ENCODE measurements at places on chromosomes 2 and 18.

GRCh38 chr2:240733803-240734495 lies 42.3 kb downstream of the AQP12A start:
- DNase-seq: no peak

DNA sequence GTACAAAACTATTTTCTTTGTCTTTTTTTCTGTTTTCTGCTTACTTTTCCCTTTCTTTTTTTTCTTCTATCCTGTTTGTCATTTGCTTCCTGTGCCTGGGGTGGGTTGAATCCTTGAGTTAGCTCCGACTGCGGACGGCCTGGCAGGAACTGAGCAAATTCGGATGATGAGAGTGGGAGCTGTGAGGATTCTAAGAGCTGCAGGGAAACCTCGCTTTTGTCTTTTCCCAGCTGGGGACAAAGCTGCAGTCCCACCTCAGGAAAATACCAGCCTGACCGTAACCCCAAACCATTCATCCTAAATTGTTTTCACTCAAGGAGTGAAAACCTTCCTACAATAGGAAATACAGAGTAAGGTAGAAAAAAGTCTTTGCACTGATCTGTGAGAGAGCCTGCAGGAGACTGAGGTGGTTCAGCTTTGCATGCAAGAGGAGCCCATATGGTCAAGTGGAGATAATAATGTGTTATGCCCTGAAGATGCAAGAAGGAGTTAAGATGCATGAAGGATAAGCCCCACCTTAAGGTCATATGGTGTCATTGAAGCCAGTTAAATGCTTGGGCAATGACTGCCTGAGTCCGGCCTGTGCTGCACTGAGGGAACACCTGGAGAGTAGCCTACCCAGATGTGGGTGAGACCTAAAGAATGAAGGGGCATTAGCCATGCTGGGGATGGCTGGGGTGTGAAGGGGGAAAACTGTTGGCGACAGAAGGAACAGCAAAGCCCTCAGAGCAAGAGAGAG lies 31.7 kb upstream of the ARL4C start:
- DNase-seq: no peak

- no peak for DNase-seq
These were observed 182.7 kb downstream of the RNF152 start for GRCh38 chr18:61710082-61710620.

DNA sequence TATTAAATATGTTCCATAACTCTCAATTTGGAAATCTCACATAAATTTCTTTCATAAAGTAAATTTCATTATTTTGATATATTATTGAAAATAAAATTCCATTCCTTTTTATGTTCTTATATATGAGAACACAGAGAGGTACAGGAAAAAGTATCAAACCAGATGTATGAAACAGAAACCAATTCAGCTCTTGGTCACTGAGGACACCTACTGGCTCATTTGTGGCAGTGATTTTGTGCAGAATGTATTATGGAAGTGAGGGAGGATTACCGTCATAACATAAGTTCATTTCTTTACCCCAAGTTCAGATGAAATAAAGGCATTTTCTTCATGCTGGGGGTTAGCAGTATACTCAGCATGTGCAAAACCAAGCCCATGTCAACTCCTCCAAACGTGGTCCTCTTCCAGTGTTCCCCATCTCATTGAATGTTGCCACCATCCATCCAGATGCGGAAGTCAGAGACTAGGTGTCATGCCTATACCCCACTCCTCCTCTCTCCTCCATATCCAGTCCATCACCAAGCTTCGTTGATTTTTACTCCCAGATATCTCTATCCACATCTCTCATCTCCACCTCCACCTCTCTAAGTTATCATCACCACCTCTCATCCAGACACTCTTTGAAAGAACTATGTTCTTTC lies 41.7 kb upstream of the MALL start:
- no peak for DNase-seq

DNA sequence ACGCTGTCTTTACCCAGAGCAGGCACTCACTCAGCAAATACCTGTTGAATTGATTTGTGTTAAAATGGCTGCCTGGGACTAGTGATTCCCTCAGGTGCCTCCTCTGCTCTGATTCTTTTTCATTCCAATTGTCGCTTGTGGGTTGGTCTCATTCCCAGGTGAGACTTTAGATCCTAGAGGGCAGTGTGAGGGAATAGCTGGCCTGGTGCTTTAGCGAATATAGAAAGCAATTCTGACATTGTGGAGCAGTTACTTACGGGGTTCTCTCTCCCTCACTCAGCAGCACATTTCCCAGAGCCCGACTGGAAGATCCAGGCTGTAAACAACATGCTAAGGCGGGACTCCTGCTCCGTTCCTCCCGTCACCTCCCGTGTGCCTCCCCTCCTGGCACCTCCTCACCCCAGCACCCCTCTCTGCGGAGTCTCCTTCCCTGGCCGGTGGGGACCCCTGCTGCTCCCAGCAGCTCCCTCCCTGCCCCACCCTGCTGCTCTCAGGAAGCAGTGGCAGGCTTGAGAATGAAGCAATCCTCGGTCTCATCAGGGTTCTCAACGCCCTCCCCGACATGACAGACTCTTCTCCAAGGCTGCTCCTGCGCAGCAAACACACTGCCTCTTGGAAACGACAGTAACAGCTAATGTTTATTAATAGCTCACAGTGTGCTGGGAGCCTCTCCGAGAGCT lies 26.9 kb downstream of the CELF4 start:
- no peak for DNase-seq

DNA sequence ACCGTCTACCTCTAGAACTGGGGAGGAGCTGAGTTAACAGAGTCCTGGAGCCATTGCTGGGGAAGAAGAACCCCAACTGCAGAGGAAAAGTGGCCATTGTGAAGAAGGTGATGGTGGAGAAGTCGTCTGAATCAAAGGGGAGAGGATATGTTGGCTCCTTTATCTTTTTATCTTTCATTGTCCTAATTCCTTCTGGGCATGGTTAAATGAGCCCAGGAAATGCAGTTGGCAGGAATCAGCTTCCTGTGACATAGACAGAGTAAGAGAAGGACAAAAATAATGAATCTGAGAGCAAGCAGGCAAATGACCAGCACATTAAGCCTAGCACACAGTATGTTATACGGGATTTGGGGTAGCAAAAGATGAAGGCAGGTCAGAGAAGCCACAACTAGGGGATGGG lies 16.0 kb upstream of the ACTR3 start:
- DNase-seq: no peak

DNA sequence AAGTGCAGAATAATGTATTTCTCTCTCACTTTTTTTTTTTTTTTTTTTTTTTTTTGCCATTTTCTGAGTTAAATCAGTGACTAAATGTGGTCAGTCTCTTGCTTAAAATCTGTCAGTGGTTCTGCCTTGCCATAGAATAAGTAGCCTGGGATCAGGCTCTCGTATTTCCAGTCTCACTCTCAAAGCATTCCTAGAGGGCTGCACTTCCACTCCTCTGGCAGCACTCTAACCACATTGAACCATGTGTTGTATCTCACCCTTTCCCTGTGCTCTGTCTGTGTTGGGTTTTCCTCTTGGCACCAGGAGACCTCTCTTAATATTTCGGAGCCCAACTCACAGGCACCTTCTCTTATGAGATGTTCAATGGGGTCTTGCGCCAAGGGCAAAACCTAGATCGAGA lies 304.4 kb downstream of the CTNNA2 start:
- no peak for DNase-seq

DNA sequence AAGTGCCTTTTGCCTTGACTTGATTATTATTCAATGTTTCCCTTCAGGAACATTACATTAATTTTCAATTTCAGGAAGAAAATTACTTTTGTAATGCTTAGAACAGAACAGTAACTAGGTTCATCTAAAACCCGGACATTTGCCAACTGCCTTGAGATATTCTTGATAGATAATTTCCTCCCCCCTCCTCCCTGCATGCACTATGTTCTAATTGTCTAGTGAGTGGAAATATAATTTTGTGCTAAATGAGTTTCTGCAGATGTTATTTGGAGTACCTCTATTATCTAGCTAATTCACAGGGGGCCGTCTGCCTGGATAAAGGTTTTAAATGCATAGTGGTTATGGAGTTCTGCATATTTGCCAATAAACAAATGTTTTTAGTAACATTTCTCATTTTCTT lies 200.3 kb upstream of the SLC39A10 start:
- DNase-seq: no peak

GRCh38 chr2:230866756-230867523 lies 2.2 kb downstream of the ITM2C start:
- DNase-seq: no peak

DNA sequence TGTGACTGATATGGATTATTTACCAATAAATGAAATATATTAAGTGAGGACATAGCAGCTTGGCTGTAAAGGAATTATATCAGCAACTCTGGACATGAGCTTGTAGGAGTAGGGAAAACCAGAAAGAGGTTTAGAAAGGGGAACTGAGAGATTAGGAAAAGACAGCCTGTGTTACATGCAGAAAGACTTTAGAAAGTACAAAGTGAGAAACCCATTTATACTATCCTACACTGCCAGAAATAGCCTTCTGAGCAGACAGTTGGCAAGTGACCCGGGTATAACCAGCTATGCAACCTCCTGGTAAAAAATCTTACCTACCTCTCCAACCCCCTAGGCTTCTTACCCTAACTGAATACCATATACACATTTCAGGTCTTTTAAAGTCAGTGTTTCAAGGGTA lies 134.1 kb downstream of the ANKRD44 start:
- DNase-seq: no peak

DNA sequence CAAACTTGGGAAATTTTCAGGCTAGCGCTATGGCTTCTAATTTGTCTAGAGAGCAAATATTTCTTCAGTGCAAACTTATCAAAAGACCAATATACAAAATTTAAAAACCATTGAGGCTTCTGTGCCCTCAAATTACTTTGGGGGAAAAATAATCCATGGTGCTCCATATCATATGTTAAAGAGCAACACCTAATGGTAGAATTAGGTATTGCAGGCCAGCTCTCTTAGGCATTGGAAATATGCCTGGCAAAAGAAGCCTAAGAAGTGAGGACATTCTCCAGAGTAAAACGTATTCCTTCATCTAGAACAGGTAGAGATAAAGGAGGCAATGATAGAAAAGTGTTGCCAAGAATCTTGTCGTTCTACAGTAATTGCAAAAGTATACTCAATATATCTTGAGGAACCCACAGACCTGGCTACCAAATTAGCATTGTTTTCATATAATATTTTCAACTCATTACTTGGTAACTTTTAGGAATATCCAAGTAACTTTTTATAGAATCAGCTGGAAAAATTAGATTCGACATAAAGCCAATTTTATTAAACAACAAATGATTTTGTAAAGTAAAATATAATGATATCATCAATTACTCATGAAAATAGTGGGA lies 401.1 kb downstream of the BCL11A start:
- DNase-seq: no peak

GRCh38 chr18:56983275-56983992 lies 163.5 kb upstream of the BOD1L2 start:
- no peak for DNase-seq

GRCh38 chr2:187312718-187313282 lies 135.3 kb downstream of the CALCRL start:
- DNase-seq: no peak

GRCh38 chr2:38201784-38202183 lies 125.8 kb upstream of the CYP1B1 start:
- DNase-seq: no peak

DNA sequence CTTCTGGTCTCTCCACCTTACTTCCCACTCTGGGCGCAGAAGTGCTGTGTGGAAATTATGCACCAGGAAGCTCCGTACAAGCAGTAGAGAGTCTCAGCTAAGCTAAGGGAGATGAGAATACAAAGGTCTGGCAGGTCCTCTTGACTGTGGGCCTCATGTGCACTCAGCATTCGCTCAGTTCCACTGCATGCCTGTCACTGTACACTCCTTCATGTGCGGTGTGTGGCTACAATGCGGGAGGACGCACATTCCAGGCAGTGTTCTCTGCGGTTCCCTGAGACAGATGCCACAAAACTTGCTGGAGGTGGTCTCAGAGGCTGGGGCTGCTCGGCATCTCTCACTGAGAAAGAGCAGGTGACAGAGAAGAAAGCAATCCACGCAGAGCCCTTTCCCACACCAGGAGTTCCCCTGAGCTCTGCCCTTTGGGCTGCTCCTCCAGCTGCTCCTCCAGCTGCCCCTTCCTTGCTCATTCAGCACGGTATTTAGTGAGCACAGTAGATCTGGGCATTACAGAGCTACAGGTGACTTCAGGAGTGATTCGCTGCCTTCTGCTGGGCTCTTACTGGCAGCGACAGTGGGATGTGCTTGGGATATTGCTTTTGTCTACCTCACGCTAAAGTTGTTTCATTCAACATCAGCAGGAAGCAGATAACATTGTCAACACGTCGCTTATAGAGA lies 176.6 kb downstream of the SH3RF3 start:
- no peak for DNase-seq

DNA sequence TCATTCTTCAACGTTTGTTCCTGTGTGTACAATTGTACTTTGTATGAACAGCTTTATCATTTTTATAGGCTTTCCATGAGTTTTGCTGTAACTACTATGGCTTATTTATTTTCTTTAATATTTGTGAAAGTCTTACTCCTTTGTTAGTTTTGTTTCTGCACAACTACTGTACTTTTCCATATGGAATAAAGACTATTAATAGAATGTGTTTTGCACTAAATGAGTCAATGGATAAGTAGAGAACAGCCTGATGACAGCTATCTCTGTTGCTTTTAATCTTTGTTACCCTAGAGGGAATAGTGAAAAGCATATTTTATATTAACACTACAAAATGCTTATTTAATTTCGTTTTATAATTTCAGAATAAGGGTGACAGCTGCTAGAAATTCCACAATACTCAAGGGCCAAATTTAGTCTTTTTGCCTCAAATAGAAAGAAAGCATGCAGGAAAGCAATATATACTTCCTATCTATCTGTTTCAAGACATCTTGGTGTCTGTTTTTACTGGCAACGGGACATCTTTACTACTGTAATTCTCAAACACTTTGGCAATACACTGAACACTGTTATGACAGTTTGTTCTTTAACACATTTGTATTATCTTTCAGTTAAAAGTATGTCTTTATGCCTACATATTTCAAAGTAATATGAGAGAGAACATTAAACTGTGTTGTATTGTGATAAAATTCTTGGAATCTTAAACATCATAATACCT lies 53.9 kb downstream of the WDSUB1 start:
- DNase-seq: no peak

GRCh38 chr2:233689501-233689900 lies 3.2 kb upstream of the UGT1A6 start:
- DNase-seq: no peak

DNA sequence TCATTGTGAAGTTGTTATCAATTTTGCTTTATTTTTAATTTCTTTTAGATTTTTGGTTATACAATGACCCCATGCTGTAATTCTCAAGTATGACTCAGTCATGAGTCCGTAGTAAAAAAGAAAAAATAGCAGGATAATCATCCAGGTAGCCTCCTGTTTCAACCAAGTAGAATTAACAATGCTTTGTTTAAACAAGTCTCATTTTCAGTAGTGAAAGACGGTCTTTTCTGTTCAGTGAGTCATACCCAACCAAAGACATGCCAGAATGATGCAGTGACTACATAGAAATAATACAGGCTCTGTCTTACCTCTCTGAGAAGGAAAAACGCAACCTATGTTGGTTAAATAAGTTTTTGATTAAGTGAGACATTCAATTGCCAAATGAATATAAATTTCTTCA lies 67.8 kb upstream of the DSC1 start:
- DNase-seq: no peak
